ENCODE measurements at places on chromosomes 2 and 18. TPM values are rescaled to one million over a fixed set of nuclear protein-coding genes. Genes with fewer than 3 reads are reported as not detected.

PSMA8 gene
- total RNA-seq: not detected

RAX gene
- total RNA-seq: not detected

ANKRD30BL gene
- total RNA-seq: not detected

RND3 gene
- total RNA-seq: 43.7 TPM

TMEFF2 gene
- 0.20 TPM for total RNA-seq

TRIM43 gene
- total RNA-seq: 0.07 TPM

NGEF gene
- 16.2 TPM for total RNA-seq

ATG16L1 gene
- total RNA-seq: 43.3 TPM

SNED1 gene
- total RNA-seq: 1.4 TPM

GPR45 gene
- not detected for total RNA-seq

PER2 gene
- total RNA-seq: 8.3 TPM

CCDC85A gene
- total RNA-seq: 0.39 TPM

ARHGAP15 gene
- 0.14 TPM for total RNA-seq

COL3A1 gene
- 0.21 TPM for total RNA-seq

CNDP1 gene
- total RNA-seq: not detected

CABLES1 gene
- 15.2 TPM for total RNA-seq

PTPN4 gene
- total RNA-seq: 19.0 TPM

ELOA2 gene
- total RNA-seq: not detected

DAW1 gene
- total RNA-seq: 2.3 TPM

WDR43 gene
- total RNA-seq: 114 TPM

RPIA gene
- total RNA-seq: 25.3 TPM

MMADHC gene
- 81.6 TPM for total RNA-seq

ADGRF3 gene
- 0.11 TPM for total RNA-seq

EN1 gene
- total RNA-seq: 0.83 TPM

TRABD2A gene
- total RNA-seq: 16.2 TPM

HOXD3 gene
- not detected for total RNA-seq

CAPG gene
- 92.1 TPM for total RNA-seq

OXER1 gene
- total RNA-seq: not detected

CHRNA1 gene
- not detected for total RNA-seq

CRYGD gene
- total RNA-seq: not detected

C2orf80 gene
- total RNA-seq: not detected

ICOS gene
- total RNA-seq: not detected

LRRC30 gene
- not detected for total RNA-seq

RIF1 gene
- total RNA-seq: 17.7 TPM

LYPD6B gene
- 0.07 TPM for total RNA-seq

KCNG3 gene
- 0.54 TPM for total RNA-seq
